Esophagus squamous epithelium (tissue), 5 donors: ENCODE measurements at places on chromosomes 4 and X.

DNA sequence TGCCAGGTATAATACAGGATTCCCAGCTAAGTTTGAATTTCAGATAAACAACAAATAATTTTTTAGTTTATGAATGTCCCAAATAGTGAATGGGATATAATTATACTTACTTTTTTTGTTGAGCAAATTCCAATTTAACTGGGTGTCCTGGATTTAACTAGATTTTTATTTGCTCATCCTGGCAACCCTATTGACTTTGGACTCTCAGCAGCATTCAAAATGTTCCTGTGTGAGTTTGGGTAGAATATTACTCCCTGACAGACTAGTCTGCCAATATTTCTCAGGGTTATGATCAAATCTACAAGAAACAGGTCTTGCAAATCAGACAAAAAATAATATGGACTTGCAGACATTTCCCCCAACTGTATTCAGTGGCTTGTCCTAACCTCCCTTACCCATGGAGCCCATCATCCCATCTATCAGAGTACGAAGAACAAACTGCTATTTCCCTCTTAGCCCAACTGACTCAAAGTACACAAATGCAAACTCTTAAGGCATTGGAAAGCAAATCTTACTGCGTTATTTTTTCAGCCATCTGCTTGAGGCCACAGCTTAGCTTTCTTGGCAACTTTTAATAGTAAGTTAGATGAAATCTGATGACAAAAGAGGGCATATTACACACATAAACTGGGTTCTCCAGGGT, 20.7 kb downstream of the SETD7 start:
- DNase-seq: no peak
- no peaks in the 10 kb centered on the region for H3K27me3 ChIP-seq
- H3K4me3 ChIP-seq: no peak overlapping the region
- H3K4me1 ChIP-seq: peaks cover 8% of the 10 kb centered on the region
- H3K36me3 ChIP-seq: no peaks in the 10 kb centered on the region
- no peak overlapping the region for H3K27ac ChIP-seq

GRCh38 chr4:59994118-59994517, 1206.0 kb upstream of the ADGRL3 start:
- no peak overlapping the region for H3K27ac ChIP-seq
- H3K4me3 ChIP-seq: no peak overlapping the region
- H3K36me3 ChIP-seq: no peaks in the 10 kb centered on the region
- no peaks in the 10 kb centered on the region for H3K4me1 ChIP-seq
- DNase-seq: no peak
- H3K27me3 ChIP-seq: no peaks in the 10 kb centered on the region

DNA sequence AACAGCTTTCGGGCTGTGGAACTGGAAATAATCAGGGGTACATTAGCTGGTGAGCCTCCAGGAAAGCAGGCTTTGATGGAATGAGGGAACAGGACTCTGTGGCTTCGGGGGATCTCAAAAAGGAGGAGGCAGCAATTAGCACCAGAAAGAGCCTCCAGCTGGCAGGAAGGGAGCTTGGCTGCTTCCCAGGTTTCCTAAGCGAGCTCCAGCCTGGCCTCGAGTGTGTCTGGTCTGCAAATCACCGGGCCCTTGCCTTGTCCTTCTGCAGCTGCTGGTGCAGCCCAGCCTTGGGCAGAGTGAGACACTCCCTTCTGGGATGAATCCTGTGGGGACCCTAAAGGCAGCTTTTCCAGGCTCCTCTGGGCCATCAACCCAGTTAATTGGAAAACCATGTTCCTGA, 10.7 kb upstream of the PDHA1 start:
- DNase-seq: no peak
- H3K36me3 ChIP-seq: no peaks in the 10 kb centered on the region
- H3K4me3 ChIP-seq: no peak overlapping the region
- H3K27me3 ChIP-seq: no peaks in the 10 kb centered on the region
- H3K4me1 ChIP-seq: no peaks in the 10 kb centered on the region
- H3K27ac ChIP-seq: no peak overlapping the region

DNA sequence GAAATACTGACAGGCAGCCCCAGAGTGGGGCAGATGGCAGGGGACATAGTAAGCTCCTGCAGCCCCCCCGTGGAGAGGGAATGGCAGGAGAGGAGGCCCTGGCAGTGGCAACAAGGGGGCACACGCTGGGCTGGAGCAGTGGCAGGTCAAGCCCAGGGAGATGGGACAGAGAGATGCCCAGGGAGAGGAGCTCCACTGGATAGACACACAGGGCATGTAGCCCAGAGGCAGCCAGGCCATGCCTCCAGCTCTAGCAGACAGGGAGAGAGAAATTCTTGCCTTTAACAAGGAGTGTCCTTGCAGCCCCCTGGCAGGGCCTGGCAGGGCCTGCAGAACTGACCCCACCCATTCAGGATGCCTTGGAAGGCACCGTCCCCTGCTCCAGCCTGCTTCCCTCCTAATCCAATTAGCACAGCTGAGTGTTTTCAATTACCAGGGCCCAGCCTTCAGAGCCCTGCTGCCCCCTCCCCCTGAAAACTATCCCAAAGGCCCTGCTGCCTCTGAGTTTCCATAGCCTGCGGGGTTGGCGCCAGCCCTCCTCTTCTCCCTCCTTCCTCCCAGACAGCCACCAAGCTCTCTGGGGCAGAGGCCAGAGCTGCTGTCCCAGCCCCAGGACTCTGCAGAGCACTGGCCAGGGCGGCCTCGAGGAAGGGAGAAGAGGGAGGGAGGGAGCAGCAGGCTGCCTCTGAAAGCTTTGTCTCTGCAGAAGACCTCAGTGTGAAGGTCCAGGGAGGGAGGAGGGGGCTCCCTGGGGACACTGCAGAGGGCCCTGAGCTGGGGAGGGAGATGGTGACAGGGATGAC, 12.5 kb downstream of the L1CAM start:
- no peak for DNase-seq
- H3K27me3 ChIP-seq: no peaks in the 10 kb centered on the region
- no peak overlapping the region for H3K4me3 ChIP-seq
- no peaks in the 10 kb centered on the region for H3K4me1 ChIP-seq

GRCh38 chrX:39336671-39337311, 535.5 kb downstream of the MID1IP1 start:
- no peaks in the 10 kb centered on the region for H3K36me3 ChIP-seq
- no peaks in the 10 kb centered on the region for H3K27me3 ChIP-seq
- peaks cover 14% of the 10 kb centered on the region for H3K4me1 ChIP-seq
- peak overlapping the region; percentile 70 for H3K27ac ChIP-seq
- no peak for DNase-seq

DNA sequence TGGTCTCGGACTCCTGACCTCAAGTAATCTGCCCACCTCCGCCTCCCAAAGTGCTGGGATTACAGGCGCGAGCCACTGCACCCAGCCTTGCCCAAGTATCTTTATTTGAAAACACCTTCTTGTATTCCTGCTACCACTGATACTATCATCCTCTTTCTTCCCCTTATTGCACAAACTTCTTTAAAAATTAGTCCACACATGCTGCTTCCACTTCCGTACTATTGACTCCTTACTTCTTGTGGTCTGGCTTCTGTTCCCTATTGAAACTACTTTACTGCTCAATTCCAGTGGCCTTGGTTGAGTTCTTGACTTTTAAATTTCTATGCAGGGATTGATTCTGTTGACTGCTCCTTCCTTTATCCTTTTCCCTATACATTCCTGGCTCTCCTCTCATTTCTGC, 38.8 kb downstream of the MTM1 start:
- H3K4me1 ChIP-seq: no peaks in the 10 kb centered on the region
- no peak overlapping the region for H3K27ac ChIP-seq
- no peak overlapping the region for H3K4me3 ChIP-seq

DNA sequence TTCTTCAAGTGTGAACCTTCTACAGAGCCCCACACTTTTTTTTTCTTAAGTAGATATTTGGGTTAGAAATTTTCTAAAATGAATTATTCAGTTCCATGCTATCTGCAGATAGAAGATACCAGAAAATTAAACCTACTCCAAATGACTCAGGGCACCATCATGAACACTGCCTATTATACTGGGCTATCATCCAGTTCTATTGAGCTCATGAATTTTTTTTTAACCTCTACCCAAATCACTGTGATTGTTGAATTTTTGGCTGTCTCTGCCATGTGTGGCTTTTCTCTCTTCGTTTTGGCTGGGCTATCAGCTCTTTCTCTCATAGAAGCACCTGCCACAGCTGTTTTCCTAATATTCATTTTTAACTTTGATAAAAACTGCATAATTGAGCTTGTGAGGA, 31.0 kb upstream of the SLC34A2 start:
- no peak overlapping the region for H3K4me3 ChIP-seq
- H3K27ac ChIP-seq: no peak overlapping the region
- no peaks in the 10 kb centered on the region for H3K4me1 ChIP-seq
- no peak for DNase-seq
- H3K36me3 ChIP-seq: no peaks in the 10 kb centered on the region

- H3K36me3 ChIP-seq: peaks cover 23% of the 10 kb centered on the region
- DNase-seq: no peak
- no peaks in the 10 kb centered on the region for H3K27me3 ChIP-seq
- H3K4me3 ChIP-seq: no peak overlapping the region
- H3K4me1 ChIP-seq: peaks cover 32% of the 10 kb centered on the region
Measured at GRCh38 chr4:39559626-39560025, 32.4 kb upstream of the UGDH start.

DNA sequence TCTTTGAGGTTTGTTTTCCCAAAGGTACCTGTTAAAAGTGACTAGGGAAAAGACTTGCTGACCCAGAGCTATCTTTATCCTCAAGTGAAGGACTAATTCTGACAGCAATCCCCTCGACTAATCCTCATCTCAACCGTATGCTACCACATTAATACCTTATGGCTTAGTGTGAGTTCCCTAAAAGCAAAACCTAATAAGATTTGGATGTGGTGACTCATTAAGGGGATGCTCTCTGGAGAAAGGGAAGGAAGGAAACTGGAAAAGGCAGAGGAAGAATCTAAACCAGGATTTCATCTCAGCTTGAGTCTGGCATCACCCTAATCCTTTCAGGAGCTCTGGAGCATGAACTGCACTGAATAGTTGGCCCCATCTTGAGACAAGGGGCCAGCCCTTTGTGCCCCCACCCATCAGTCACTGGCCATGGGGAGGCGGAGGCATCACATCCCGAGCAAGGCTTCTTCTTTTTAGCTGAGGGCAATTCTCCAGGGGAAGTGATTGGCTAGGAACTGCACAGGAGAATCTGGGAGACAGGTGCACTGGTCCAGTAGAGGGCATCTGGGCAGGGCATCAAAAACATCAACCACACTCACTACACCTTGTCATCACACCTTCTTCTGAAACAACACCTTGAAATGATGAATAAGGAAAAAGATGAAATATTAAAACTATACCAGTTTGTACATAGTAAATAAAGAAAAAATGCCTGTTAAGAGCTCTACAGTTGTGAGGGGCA, 6.9 kb upstream of the BBS7 start:
- no peak overlapping the region for H3K4me3 ChIP-seq
- no peaks in the 10 kb centered on the region for H3K4me1 ChIP-seq
- DNase-seq: no peak
- no peak overlapping the region for H3K27ac ChIP-seq

DNA sequence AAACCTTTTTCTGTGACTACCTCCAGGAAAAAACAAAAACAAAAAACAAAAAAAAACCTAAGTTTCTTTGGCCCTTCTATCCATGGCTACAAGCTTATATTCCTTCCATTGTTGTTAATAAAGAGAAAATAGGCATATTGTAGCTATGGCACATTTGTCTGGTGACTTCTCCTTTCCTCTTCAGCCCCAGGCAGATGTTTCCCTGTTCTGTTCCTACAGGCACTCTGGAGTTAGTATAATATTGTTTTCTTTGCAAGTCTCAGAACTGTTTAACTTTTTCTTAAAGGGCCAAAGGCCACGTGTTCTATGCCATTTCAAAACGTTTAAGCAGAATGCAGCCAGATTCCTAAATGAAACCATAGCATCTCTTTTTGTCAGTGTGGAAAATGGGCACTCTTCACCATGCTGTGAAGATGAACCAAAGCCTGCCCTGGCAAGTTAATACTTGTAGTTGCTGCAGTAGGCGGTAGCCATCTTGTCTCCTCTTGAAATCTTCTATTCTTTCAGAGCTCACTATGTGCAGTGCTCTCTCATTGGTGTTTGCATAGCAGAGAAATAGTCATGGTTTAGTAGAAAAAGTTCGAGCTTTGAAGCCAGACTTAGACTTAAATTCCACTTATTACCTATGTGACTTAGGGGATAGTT, 44.8 kb upstream of the MTMR1 start:
- peaks cover 15% of the 10 kb centered on the region for H3K4me1 ChIP-seq
- DNase-seq: no peak
- H3K27me3 ChIP-seq: no peaks in the 10 kb centered on the region
- H3K4me3 ChIP-seq: no peak overlapping the region
- peaks cover 47% of the 10 kb centered on the region for H3K36me3 ChIP-seq

DNA sequence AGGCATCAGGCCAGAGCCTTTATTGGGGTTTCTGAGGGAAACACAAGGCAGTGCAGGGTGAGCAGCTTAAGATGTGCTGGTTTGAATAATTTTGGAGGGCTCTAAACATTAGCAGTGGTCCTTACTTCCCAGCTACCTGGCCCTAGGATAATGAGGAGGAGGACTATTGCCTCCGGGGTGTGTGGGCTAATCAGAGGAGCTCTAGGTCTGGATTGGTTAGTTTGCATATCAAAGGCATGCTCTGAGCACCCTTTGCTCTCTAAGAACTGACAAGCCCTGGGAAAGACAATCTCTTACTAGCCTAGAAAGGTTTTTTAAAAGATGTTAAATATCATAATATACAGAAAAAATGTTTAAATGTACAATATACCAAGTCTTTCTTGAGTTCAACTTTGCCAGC, 58.4 kb downstream of the RXFP1 start:
- H3K27ac ChIP-seq: no peak overlapping the region
- no peaks in the 10 kb centered on the region for H3K36me3 ChIP-seq
- no peak overlapping the region for H3K4me3 ChIP-seq
- no peaks in the 10 kb centered on the region for H3K27me3 ChIP-seq

- no peak overlapping the region for H3K4me3 ChIP-seq
- no peaks in the 10 kb centered on the region for H3K4me1 ChIP-seq
- H3K36me3 ChIP-seq: no peaks in the 10 kb centered on the region
- no peak for DNase-seq
- H3K27ac ChIP-seq: no peak overlapping the region
- no peaks in the 10 kb centered on the region for H3K27me3 ChIP-seq
Measured at GRCh38 chr4:138939960-138940359, 75.6 kb upstream of the NOCT start.

DNA sequence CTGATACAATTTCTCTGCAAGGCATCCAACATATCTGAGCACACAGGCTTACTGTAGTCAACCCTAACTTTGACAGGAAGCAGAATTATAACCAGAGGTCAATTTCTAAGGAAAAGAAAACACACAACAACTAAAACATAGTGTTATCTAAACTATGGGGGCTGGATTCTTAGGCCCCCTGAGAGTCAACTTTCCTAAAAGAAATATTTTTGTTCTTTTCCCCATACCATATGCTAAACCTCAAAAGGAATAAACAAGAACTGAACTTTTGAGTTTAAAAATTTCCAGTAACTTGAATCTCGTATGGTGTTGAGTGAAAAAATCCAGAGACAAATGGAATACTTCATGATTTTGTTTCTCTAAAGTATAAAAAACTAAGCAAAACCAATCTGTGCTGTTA, 42.9 kb downstream of the ATXN3L start:
- no peaks in the 10 kb centered on the region for H3K4me1 ChIP-seq
- no peak overlapping the region for H3K4me3 ChIP-seq
- no peaks in the 10 kb centered on the region for H3K36me3 ChIP-seq
- H3K27me3 ChIP-seq: no peaks in the 10 kb centered on the region
